Urinary bladder (tissue), 4 donors: ENCODE measurements at places on chromosomes 6 and 20. TPM values are rescaled to one million over a fixed set of nuclear protein-coding genes. Genes with fewer than 3 reads are reported as not detected.

The CCM2L gene
- total RNA-seq = 5.8 TPM

GRCh38 chr6:43242908-43243663, at the start of gene TTBK1:
TSS of gene TTBK1 (plus strand) at chr6:43243481. CDS start at chr6:43246661, 3,180 bp downstream.
- no peak for DNase-seq

- no peak for DNase-seq
These were observed 21.0 kb upstream of the PRELID3B start for GRCh38 chr20:59063358-59064213.

GRCh38 chr6:16413399-16413798, 175.0 kb downstream of the GMPR start:
- DNase-seq = no peak

GRCh38 chr6:25640446-25640845, 11.6 kb upstream of the SCGN start:
- no peak for DNase-seq

DNA sequence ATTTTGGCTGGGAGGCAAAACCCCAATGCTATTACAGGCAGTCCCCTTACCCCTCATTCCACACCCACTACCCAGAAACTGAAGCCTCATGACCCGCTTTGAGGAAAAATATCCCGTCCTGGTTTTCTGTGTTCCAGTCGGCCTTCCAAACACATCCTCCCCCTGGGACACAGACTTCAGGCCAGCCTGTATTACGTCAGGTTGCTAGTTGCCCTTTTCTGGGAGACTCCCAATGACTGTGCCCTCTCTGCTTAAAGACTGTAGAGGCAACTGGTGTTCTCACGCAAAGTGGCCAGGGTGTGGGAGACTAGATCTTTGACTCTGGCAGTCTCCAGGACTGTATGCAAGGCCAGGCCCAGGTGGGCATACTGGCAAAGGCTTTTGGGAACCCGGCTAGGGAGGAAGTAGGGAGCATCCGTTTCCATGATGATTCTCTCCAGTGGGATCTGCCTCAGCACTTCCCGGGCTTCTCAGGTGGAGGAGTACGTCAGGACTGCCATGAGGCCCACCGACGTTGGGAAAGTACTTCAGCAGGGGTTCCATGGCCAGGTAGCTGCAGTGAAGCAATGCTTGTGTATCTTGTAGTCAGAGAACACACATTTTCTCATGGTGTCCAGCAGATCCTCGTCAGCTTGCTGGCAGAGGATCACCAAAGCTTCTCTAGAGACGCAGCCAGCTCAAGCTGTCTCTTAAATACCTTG, 34.9 kb downstream of the DYNLT1 start:
- DNase-seq = no peak

DNA sequence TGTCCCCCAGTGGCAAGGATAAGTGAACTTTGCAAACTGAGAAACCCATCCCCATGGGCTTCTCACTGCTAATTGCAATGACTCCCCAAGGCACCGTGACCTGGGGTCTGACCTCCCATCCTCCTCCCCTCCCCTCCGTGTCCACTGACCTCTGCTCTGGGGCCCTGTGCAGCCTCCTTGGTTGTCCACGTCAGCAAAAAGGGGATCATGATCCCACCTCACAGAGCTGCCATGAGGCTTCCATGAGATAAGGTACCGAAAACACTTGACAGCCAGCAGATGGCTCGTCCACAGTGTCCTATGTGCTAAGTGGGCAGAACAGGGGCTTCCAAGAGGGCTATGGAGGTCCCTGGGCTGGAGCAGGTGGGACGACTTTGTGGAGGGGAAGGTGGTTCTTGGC, 104.5 kb downstream of the GRM4 start:
- no peak for DNase-seq

The NRSN1 gene
- total RNA-seq = 0.90 TPM

DNA sequence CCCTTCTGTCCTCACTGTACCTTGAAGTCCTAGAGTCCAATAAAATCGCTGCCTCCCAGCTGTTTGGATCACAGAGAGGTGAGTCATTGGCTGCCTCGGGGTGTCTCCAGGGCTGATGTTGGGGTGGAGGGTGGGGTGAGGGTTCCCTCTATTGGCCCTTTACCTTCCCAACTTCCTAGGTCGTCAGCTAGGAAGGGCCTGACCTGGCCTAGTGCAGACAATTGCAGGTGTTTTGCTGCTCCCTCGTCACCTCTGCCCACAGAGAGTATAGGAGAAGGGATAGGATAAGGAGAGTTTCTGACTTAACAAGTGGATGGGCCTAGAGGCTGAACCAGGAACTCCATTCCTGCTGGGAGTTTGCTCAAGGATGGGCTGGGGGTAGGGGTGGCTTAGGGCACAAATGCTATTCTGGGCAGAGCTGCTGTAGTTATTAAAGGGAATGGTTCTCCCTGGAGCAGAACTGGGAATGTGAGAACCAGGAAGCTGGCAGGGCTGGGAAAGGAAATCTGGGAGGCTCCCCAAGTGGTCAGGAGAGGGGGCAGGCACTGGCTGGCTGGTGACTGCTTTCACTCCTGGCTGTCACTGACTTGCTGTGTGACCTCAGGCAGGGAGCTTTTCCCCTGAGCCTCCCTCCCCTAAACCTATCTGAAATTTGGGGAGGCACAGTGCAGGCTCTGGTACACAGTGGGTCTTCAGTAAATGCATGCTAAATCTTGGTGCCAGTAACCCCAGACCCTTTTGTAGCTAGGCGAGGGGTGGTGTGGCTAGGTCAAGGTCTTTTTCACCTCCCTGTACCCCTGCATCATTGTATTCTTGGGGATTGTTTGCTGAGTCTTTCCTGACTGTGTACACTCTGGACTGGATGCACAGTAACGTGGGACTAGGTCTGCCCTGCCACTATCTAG, 1.5 kb downstream of the TP53INP2 start:
- no peak for DNase-seq

DNA sequence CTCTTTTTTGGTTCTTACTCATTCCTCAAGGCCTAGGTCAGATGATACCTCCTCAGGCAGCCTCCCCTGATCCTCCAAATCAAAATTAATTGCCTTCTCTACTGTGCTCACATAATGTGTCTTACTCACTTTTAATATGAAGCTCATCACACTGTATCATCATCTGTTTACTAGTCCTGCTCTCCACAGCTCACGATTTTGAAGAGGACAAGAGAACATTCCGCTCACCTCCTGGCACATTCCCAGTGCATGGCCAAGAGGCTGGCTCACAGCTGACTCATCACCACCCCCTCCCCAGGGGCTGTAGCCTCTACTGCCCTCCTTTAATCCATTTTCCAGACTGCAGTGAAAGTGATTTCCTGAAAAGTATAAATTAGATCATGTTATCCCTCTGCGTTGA, 133.1 kb downstream of the ALDH8A1 start:
- DNase-seq = no peak

The MYBL2 gene
- total RNA-seq = 2.3 TPM

The E2F1 gene
- total RNA-seq = 6.6 TPM

- DNase-seq = no peak
These were observed 234.9 kb downstream of the DOK5 start for GRCh38 chr20:54710341-54710740.

The NFS1 gene
- 16.9 TPM for total RNA-seq

The ZNF831 gene
- total RNA-seq = 0.69 TPM

DNA sequence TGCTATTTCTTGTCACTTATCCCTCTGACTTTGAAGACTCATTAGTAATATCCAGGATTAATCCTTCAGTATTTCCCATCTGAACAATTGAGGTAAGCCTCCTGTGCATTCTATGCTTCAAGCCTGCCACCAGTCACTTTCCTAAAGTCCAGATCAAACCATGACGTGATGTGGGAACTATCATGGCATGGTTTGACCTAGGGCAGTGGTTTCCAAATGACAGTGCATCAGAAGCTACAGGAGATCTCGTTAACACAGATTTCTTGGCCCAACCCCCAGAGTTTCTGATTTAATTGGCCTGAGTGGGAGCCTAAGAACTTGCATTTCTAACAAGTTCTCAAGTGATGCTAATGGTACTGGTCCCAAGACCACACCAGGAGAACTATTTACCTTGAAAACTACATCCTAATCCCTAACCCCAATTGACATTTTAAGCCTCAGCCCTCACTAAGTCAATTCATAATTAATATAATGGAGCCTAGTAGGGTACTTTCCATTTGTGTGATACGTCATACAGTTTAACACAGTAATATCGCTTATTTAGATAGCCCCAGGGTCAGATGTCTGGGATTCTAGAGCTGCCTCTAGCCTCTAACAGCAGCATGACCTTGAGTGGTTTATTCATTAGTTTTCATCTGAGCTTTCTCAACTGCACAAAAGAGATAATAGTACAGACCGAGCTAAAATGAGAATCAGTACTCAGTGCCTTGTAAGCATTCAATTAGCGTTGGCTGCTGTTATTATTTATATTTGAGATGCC, 907.6 kb downstream of the TFAP2A start:
- no peak for DNase-seq
